ENCODE measurements at places on chromosomes 4 and X.

DNA sequence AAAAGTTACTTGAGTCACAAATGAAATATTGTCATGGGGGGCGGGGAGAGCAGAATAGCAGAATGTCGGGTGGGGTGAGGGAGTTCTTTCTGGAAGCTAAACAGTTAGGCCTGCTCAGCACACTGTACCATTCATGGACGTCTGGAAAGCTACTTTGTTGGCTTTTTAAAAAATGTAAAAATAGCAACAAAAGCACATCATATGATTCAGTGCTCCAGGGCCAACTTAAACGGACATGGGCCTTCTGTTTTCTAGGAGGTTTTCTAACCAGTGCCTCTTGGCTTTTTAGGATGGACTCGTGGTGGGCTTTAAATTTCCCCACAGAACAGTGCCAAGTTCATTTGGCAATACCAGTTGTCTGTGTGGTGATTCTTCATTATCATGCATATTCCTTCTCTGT lies 57.4 kb upstream of the CLCN4 start:
- no peak for DNase-seq

GRCh38 chr4:140281828-140282552 lies 91.5 kb upstream of the SCOC start:
- DNase-seq, result no peak

GRCh38 chrX:41022566-41022965 lies 62.7 kb upstream of the USP9X start:
- DNase-seq, result no peak

DNA sequence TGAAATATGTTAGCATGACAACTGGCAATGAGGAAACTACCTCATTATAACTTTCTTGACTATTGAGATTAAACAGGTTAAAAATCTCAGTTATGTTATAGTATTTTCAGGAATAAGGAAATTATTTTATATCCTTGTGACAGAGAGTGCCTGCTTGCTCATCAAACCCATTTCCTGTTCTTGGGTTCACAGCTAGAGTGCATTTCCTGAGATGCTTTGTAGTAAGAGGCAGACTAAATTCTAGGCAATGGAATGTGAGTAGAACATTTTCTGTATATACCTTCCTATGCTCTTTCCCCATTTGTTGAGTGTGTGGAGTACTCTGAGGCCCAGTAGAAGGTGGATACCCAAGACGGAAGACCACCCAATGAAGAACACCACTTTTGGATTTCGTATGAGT lies 96.9 kb upstream of the CASK start:
- DNase-seq, result no peak

- no peak for DNase-seq
Measured at GRCh38 chr4:168483811-168484210, 3.5 kb upstream of the DDX60L start.

- DNase-seq, result no peak
Measured at GRCh38 chrX:74117962-74118902, 185.7 kb upstream of the ZCCHC13 start.

- DNase-seq, result no peak
Measured at GRCh38 chr4:110211007-110211769, 12.8 kb upstream of the ELOVL6 start.

DNA sequence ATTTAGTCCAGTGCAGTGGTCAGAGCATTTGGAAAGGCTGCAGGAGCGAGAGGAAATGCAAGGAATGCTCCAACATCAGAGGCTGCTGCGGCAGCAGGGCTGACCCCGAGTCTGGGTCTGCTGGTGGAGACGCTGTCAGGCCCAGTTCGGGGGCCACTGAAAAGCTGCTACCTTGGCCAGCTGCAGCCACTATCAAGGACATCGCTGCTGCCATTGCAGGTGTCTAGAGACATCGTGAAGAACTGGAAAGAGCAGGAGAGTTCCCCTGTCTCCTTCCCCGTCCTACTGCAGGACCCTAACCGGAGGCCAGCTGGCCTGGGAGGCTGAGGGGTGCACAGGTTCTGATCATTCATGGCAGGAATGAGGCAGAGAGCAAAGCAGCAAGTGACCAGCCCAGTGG lies 29.5 kb upstream of the GPR78 start:
- DNase-seq, result no peak

GRCh38 chrX:38089173-38089982 lies 83.0 kb downstream of the SYTL5 start:
- DNase-seq, result no peak

DNA sequence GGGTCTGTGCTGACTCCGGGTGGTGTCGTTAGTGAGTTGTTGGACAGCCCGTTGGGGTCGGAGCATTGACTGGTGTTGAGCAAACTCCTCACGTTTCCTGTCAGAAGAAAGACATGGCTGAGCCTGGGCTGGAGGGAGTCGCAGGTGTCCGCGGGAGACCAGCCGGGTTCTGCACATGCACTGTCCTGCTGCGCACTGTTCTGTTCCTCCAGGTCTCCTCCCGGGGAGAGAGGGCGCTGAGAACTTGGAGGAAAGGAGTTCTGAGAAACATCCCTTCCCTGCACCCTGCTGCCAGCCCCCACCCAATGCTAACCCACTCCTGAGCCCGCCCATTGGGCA lies 1.1 kb downstream of the ZNF141 start:
- DNase-seq, result no peak

- DNase-seq, result no peak
Measured at GRCh38 chr4:101818362-101818761, 27.8 kb downstream of the BANK1 start.

- DNase-seq, result no peak
Measured at GRCh38 chr4:184722798-184723197, 11.1 kb downstream of the CENPU start.

- DNase-seq, result no peak
Measured at GRCh38 chrX:40088803-40089540, 8.8 kb downstream of the BCOR start.

DNA sequence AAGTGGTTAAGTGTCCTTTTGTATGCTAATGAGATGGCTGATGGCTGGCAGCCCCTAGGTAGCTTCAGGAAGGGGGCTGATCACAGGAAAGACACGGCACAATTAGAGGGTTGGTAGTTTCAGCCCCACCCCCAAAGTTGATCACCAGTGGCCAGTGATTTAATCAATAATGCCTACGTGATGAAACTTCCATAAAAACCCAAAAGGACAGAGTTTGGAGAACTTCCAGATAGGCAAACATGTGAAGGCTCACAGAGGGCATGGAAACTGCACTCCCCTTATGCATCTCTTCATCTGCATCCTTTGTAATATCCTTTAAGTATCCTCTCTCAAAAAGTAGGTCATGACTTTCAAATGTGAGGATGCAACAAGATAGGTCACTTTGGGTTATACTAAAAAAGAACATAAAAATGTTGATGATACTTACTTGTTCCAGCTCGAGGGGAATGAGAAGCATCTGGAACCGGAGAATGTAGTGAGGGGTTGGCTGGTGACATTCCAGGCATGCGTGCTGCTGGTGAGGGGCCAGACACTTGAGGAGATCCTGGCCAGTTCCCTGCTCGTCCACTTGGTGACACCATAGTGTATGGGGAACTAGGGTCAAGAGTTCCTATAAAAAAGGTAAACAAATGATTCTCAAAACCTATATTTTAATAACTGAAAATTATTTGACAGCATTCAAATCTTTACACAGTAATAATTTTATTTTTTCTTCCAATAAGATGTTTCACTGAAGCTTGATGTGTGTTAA lies 16.7 kb upstream of the CXorf38 start:
- DNase-seq, result peak; percentile 11

- no peak for DNase-seq
Measured at GRCh38 chrX:70336767-70337166, 46.9 kb downstream of the KIF4A start.

GRCh38 chrX:115226929-115227328 lies 7.0 kb downstream of the LRCH2 start:
- no peak for DNase-seq

DNA sequence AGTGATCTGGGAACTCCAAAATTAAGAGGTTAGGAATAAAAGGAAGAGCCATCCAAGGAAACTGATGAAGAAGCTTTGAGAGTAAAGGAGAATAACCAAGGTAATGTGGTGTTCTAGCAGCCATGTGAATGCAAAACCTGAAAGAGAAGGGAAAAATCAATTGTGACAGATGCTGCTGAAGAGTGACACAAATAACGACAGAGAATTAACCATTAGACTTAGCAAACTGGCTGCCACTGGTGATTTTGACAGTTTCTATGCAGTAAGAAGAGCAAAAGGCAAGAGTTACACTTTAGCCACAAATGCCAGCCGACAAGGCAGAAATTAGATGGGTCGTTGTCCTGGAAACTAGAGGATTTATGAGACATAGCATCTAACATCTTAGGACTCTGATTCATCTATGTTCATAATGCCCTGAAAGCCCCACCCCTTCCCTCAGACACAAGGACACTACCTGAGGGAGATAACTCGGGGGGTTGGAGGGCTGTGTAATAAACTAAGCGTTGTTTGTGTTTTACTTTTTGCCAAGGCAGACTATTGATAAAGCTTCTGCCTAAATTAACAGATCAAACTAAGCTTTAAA lies 13.0 kb upstream of the TMEM144 start:
- no peak for DNase-seq

DNA sequence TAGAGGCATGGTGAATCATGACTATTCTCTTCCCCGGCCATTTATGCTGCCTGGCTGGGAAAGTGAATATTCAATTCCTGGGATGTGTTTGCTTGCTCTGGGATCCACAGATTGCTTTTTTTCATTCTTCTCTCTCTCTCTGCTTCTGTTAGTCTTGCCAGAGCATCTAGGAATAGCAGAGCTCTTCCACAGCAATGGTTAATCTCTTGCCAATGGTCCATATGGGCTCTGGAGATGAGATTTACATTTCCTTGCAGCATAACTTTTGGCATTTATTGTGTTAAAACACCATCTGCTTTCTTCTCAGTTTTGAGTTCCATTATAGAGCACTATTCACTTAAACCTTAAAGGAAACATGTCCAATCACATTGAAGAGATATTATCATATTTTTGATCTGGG lies 59.2 kb upstream of the GUCY1A1 start:
- DNase-seq, result no peak

DNA sequence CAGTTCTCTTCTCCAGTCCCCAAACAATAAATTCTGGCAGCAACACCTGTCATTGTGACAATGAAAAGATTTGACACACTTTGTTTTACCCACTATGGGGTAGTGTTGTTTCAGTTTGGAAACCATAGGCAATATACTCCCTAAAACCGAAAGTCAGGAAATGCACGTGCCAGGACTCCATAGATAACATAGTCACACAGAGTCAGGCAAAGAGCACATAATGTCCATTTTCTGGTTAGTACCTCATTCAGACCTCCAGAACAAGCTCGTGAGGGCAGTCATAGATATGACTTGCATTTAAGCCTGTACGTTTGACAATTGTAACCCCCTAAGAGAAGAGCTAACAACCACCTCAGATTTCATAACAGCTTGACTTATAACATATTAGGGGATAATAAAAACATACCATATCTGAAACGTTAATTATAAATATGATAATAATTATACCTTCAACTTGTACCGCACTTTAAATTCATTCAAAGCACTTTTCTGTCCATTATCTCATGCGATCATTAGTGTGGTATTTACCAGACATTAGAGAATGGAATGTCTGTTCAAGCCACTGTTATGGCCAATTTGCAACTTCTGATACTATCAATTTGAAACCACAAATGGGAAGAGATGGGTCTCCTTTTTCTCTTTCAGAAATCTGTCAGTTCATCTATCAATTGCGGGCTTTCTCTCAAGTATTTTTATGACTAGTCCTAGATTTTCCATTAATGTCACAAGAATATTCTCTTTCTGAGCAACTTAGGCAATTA lies 147.4 kb downstream of the LDB2 start:
- no peak for DNase-seq

DNA sequence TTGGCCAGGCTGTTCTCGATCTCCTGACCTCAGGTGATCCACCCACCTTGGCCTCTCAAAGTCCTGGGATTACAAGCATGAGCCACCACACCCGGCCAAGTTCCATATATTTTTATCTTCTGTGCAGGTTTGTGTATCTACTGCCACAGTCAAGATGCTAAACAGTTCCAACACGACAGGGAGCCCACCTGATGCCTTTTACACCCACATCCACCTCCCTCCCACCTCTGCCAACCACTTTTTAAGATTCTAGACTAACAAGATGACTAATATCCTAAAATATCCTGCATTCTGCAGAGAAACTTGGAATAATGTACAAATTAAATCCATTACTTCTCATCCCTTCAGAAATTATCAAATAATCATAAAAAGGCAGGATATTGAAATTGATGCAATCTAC lies 19.3 kb upstream of the RPL34 start:
- DNase-seq, result no peak

DNA sequence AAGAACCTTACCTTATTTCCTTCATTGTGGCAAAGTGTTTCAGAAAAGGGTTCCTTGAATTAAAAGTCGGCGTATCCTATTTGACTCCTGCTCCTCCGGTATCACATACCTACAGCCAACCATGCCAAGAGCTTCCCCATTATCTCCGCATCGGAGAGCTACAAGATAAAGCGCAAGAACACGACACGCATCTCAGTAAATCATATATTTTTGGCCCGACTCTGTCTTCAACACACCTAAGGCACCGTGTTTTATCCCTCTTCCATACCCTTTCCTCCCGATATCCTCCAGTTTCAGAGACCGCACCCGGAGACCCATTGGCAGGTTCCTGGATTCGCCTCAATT lies 497 bp upstream of the THAP9 start:
- no peak for DNase-seq

DNA sequence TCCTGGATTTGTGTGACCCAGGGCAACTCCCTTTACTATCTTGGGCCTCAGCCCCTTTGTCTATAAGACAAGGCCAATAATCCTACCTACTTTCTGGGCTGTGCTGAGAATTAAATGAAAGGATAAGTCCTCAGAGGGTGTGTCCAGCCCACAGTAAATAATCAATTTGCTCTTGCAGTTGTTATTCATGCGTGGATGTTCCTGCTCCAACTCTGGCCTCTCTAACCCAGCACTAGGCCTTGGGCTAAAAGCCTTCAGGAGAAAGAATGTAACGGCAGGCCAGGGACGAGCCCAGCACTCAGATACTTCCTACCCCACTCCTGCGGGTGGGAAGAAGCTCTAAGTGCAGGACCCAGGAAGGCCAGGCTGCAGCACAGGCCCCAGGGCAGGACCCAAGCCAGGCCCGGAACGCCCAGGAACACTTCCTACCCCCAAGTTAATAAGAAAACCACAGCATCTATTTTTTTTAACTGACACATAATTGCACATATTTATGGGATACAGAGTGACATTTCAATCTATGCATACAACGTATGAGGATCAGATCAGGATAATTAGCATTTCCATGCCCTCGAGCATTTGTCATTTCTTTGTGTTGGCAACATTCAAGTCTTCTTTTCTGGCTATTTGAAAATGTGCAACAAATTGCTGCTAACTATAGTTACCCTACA lies 179.6 kb upstream of the RBPJ start:
- no peak for DNase-seq

GRCh38 chr4:7842384-7843279 lies 97.0 kb downstream of the AFAP1 start:
- DNase-seq, result peak; percentile 95

DNA sequence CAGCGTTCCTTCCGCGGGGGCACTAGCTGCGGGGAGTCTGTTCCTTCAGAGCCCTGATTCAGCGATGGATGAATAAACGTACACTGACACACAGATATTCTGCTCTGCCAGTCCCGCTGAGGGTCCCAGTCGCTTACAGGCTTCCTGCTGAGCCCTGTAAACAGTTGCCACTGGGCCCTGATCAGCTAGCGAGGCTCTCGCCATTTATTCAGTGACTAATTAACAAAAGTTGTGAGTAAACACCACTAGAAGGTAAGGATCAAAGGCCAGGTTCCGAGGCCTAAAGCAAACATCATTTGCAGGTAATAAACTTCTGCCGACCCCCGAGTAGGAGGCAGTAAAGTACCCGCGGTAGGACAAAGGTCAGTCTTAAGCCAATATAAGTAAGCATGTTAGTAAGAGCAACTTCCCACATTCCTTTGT lies 442.6 kb upstream of the GALNT7 start:
- no peak for DNase-seq

- DNase-seq, result no peak
Measured at GRCh38 chr4:126265888-126266287, 951.1 kb downstream of the FAT4 start.
